Activated CD4-positive, alpha-beta T cell treated with anti-CD3 and anti-CD28 coated beads for 4 hours (primary cell): ENCODE measurements at places on chromosomes 16 and 17.

DNA sequence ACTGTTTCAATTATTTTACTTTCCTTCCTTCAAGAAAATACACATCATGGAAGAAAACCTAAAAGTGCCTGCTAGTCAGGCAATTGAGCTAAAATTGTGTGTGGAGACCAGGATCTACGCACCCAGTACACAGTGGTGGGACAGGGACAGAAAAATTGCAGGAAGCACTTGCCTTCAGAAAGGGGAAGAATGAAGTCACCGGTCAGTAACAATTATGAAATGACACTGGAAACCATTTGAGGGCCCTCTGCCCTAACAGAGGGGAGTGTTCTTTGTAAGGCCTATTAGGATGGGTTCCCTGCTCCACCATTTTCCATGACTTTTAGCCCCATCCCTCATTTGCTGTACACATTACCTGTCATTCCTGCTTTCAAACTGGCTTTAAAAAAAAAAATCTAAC is 4.5 kb upstream of the PHAF1 start:
- DNase-seq = no peak

DNA sequence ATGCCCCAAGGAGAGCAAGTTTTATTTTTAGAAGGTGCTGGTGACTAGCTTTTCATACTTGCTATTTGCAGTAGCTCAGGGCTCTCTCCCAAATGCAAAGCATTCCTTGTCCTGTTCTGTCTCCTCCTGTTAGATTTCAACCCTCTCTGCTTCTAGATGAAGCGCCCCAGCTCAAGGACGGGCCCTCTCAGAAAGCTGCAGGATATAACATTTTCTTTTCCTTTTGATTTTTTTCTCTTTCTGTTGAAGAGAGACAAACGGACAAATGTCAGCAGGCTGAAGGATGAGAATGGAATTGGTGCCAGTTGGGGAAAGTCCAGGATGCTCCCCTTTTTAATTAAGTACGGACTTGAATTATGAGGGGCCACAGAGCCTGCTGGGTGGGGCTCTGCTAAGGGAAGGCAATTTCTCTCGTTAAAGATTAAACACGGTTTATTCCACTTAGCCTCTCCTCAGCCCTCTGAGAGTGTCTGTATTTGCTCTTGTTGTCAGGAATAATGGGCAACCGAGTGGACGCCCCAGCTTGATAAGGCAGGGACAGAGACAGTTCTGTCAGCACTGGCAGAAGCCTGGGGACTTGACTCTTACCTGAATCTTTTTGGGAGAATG is 6.2 kb upstream of the ETV4 start:
- no peak for DNase-seq

GRCh38 chr17:61583242-61583641 is 7.8 kb downstream of the NACA2 start:
- DNase-seq = no peak

GRCh38 chr16:25317732-25318316 is 60.2 kb upstream of the ZKSCAN2 start:
- DNase-seq = no peak

DNA sequence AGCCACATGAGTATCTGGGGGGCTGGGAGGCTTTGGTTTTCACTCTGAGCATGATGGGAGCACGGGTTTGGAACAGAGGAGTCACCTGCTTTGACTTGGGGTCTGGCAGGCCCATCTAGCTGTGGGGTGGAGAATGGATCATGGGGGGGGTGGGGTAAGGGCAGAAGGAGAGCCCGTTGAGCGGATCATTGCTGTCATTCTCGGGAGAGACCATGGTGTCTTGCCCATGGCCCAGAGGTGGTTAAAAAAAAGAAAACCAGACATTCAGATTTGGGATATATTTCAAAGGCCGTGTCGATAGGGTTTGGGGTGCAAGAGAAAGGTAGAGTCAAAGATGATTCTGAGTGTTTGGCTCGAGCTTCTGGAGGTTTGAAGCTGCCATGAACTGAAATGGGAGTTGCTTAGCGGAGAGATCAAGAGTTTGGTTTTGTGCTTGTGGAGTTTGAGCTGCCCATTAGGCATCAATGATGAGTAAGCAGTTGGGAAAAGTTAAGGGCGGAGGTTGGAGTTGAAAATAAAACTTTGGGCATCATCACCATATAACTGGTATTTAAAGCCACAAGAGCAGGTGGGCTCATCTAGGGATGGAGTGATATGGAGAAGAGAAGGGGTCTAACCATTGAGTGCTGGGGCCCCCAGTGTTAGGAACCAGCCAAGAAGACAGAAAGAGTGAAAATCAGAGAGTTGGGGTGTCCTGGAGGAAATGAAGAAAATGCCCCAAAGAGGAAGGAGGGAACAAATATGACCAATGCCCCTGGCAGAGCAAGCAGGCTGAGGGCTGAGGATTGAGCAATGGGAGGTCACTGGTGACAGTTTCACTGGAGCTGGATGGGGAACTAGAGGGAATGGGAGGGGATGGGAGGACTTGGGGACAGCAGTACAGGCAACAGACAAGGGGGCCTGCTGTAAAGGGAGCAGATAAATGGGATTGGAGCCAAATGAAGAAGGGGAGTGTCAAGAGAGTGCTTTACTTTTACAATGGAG is 1.9 kb downstream of the NOD2 start:
- no peak for DNase-seq
